ENCODE measurements at places on chromosomes 7 and 10.

DNA sequence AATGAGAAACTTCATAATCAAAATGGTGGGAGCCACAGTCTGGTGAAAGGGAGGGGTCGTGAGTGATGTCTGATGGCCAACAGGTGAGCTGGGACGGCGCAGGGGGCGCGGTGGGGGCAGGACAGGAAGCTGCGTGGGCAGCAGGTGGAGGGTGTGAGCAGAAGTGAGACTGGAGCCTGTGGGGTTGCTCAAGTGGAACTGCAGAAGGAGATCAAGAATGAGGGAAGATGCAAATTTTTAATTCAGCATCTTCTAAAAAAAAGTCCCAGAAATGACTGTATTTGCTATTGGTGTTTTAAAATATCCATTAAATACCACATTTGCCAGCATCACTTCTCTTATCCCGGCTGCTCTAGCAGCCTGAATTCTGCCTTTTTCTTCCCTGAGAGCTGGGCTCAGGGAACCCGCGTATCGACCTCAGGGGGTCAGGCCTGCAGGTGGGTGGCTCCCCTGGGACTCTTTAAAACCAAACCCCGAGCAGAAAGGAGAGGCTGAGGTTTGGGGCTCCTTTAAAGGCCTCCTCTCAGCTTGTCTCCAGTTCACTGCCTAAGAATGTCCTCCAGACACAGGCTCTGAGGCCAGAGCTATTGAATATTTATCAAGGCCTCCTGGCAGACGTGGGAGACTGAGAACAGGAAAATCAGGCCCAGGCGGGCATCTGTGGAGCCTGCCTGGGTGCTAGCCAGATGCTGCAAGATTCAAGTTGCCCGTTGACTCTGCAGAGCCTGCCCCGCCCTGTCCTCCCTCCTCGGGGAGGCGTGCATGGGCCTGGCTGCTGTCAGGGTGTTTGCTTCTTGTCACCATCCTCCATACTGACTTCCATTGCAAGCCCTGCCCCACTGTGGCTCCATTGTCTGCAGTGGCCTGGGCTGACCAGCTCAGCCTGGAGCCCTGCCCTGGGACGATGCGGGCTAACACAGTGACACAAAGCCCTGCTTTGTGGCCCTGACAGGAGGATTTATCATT lies 53.9 kb downstream of the SYPL1 start:
- no peak for DNase-seq

DNA sequence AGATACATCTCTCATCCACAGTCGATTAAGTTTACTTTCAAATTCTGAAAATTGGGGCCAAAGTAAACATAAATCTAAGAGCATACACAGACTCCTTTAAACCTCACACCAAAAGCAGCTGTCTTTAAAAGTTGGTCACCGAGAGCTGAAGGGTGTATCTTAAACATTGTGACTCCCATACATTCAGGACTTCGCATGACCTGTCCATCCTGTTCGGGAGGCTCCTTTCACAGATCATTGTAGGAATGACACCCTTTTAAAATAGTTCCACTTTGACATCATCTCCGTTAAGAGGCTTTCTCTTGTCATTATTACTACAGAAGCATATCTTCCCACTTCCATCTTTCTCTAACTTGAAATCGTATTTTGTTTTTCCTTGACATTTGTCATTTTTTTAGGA lies 440.0 kb downstream of the DNAJB9 start:
- no peak for DNase-seq

DNA sequence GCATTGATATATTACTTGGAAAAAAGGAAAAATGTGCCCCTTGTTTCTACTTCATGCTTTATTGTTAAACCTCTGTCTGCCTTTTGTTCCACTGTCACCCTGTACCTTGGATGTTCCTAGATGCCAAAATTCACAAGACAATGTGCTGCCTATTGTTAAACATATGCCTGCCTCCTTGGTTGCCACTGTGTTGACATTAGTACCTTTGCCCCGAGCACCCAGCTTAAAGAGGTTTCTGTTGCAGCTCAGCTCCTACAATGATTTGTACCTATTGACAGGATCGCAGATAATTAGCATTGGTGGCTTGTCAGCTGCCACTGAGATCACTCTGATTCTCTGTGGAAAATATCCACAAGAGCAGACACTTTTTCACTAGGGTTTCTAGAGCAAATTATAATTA lies 188.0 kb downstream of the KCND2 start:
- no peak for DNase-seq

DNA sequence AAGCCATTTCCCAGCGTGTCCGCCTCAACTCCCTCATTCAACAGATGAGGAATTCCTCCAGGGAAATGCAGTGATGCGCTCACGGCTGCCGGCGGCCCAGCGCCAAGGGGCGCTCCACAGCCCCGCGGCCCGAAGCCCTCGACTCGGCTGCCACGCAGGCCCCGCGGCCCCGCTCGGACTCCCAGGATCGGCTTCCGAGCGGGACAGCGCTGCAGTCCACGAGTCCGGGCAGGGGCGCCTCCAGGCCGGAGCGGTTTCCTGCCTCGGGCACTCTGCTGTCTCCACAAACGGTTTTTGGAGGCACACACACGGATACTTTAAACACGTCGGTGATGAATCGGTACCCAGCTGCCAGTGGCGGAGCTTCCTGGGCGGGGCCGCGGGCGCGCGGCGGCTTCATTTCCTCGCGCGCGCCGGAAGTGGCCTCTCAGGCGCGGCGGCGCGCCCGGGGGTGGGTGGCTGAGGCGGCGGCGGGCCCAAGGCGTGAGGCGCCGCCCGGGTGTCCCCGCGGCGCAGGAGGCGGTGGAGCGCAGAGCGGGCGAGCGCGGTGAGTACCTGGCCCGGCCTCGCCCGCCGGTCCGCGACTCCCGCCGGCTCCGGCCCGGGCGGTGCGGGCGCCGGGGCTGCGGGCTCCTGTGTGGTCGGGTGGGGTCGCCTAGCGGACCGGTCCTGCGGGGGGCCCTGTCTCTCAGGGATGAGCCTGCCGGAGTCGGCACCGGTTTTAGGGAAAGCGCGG lies at the start of gene CSGALNACT2:
Gene CSGALNACT2 (plus strand): TSS at position 425 of the 736 bp plus-strand sequence. CDS start 16,705 bp downstream, outside the sequence.
- DNase-seq, result peak; percentile 92

DNA sequence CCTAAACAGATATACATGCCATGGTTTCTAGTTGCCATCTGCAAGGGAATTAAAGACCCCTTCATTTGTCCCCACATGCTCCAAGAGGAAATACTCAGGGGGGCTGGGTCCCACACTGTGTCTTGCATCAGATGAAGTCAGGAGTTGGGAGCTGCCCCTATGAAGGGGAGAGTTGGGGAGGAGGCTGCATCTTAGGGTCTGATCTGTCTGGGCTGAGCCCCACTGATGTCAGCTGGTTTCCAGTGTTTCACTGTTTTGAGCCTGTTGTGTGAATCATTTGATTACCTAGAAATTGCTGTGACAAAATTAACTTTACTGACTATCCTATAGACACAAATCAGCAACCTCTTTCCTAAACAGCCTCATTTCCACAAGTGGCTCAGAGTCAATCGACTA lies 4.9 kb upstream of the ADCY1 start:
- no peak for DNase-seq

DNA sequence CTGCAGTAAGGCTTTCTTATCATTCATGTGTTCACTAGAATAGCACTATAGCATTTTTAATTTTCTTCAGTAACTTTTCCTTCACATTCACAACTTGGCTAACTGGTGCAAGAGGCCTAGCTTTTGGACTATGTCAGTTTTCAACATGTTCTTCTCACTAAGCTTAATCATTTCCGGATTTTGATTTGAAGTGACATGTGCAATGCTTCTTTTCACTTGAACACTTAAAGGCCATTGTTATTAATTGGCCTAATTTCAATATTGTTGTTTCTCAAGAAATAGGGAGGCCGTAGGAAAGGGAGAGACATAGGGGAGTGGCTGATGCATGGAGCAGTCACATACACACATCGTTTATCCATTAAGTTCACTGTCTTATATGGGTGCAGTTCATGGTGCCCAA lies 151.2 kb upstream of the NFE2L3 start:
- no peak for DNase-seq

DNA sequence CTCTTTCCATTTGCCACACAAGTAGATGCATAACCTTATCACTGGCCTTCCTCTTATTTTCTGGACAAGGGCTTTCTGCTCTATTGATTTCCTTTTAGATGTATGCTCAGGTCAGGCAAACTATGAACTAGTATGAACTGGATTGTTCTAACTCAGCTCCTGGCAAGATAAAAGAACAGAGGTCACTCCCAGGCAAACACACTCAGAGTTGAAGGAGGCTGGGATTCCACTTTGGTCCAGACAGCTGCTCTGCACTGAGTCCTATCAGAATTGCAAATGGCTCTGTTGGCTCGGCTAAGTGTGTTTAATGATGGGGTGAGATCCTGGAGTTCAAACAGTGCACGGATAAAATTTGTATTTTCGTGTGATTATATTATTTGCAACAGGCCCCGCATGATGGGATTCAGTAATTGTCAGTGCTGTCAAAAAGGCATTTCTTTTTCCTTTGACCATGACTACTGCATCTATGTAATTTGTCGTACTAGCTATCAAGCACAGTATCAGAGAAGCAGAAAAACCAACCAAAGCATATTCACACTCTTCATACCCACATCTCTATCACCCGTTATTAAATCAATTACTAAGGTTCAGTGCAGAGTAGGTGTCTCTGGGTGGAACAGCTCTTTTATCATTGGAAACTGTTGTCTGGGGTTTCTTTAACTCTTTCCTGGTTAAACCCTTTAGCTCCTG lies 288.1 kb upstream of the PRKCQ start:
- DNase-seq, result no peak

- DNase-seq, result peak; percentile 41
Measured at GRCh38 chr7:77940647-77941046, 142.1 kb downstream of the PHTF2 start.

- DNase-seq, result no peak
Measured at GRCh38 chr7:142592231-142592630, 157.0 kb upstream of the PRSS1 start.

DNA sequence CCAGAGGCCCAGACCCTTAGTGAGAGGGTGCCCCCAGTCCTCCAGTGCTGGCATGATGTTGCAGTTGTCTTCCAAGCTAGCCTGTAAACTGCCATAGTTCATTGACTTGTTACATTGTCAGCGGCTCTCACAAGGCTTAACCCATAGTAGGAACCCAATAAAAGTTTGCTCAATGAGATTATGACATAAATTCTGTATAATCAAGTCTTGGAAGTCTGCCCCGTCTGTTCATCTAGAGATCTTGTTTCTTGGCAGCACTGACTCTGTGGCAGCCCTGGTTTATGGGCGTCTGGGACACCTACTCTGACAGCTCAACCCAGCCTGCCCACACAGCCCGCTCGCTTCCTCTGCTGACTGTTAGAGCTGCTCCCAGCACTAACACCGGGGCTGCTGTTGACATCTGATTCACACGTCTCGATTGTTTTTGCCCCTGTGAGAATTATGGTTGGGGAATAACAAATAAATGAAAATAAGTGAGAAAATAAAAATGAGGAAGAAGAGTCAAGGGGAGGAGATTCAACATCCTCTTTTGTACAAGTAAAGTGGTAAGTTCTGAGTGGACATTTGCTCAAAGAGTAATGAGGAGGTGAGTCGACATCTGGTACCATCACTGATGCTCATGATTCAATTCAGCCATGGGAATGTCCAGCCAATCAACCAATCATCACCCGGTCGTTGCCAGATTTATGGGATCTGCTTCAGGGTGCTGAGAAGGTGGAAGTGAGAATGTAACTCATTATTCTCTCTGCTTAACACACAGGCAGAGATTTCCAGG lies 160.8 kb downstream of the SPAG6 start:
- DNase-seq, result peak; percentile 62

GRCh38 chr10:35219292-35219691 lies 92.6 kb downstream of the CREM start:
- no peak for DNase-seq

GRCh38 chr7:22851145-22851544 lies 28.5 kb upstream of the TOMM7 start:
- no peak for DNase-seq

GRCh38 chr7:154903083-154903731 lies 99.7 kb downstream of the PAXIP1 start:
- no peak for DNase-seq

- peak; percentile 96 for DNase-seq
Measured at GRCh38 chr10:26555719-26556368, 117.7 kb downstream of the APBB1IP start.

DNA sequence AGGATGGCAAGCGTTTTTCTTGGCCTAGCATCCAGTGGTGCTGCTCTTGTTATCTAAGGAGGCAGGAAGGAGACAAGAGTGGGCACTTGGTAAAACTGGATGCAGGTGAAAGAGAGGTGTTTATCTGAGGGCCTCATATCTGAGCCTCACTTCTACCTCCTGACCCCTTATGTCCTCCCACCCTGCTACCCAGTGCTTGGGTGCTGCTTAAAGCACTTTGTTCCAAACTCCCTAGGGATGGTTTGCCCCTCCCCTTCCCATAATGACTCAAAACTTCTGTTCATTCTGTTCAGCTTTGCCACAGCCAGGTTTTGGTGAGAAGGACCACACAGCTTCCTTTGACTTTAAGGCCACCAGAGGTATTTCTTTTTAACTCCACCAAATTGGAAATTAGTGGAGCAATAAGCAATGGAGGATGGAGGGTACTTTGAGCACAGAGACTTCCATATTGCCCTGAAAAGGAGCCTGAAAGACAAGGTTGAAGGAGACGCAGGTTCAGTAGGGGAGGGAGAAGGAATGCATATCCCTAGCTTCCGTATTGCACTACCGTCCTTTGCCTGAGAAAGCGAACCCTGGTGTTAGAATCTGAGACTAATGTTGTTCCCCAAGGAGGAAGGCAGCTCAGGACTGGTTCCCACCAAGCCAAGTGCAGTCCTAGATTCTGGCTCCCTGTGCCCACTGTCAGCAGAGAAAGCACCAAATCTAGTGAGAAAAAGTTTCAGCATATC lies 30.1 kb downstream of the ENTPD1 start:
- DNase-seq, result no peak

GRCh38 chr10:329361-330099 lies 194.3 kb downstream of the ZMYND11 start:
- peak; percentile 6 for DNase-seq

DNA sequence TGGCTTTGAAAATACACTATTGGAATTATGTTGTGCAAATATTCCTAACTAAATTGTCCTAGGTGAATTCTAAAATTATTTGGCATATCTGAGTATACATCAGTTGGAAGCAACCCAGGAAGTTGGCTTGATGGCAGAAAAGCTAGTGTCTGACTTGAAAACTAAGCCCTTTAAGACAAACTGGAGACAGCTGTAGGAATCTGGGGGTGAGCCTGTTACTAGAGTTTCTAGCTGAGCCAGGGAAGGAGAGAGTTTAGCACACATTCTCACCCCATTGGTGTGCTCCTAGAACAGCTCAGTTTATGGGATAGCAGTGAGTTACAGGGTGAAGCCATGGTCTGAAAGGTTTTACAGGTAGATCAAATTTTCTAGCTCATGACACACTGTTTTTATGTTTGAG lies 210.2 kb upstream of the SLC26A5 start:
- DNase-seq, result no peak

GRCh38 chr7:102849079-102849478 lies 63.7 kb upstream of the LRRC17 start:
- DNase-seq, result no peak

GRCh38 chr7:17104419-17104818 lies 194.0 kb upstream of the AHR start:
- DNase-seq, result no peak

DNA sequence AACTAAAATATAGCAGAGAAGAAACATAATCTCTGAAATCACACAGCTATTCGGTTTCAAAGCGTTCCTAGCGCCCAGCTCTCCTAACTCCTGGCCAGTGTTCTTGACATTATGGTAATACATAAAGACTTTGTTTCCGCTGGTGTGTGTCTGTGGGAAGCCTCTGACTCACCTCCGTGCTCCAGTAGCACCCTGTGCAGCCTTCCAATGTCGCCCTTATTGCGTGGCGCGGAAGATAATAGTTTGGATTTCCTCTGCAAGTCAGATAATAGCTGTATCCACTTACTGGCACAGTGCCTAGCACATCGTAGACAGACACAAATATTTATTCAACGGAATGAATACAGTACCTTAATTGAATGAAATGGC lies 570 bp downstream of the BMS1 start:
- DNase-seq, result peak; percentile 6

- no peak for DNase-seq
Measured at GRCh38 chr7:157409149-157409752, 72.4 kb downstream of the DNAJB6 start.
